ENCODE measurements at places on chromosomes 3 and 15.

GRCh38 chr15:77646104-77646694 is 13.5 kb upstream of the LINGO1 start:
- DNase-seq, result no peak

DNA sequence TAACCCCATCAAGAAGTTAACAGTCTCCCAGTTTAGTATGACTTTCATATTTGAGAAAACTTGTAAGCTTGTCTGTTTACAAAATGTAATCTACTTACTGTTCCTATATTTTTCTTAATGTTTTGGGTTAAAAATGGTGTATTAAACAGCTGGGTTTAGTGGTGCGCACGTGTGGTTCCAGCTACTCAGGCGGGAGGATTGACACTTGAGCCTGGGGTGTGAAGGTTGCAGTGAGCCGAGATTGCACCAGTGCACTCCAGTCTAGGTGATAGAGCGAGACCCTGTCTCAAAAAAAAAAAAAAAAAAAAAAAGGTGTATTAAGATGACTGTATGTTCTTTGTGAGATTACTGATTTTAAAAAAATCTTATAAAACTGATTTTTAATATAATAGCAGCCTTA is 69.3 kb downstream of the BBX start:
- no peak for DNase-seq

GRCh38 chr15:43511012-43511885 is 6.2 kb upstream of the MAP1A start:
- DNase-seq, result no peak

DNA sequence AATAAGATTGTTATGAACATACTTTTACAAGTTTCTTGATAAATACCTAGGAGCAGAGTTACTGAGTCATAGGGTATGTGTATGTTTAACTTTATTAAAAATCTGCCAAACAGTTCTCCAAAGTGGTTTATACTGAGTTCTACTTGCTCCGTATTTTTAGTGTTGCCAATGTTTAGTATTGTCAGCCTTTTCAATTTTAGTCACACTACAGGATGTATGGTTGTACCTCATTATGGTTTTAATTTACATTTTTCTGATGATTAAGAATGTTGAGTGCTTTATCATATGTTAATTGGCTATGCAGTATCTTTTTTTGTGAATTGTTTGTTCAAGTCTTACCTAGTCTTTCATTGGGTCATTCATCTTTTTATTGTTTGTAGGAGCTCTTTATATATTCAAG is 4.3 kb downstream of the TMOD3 start:
- no peak for DNase-seq

DNA sequence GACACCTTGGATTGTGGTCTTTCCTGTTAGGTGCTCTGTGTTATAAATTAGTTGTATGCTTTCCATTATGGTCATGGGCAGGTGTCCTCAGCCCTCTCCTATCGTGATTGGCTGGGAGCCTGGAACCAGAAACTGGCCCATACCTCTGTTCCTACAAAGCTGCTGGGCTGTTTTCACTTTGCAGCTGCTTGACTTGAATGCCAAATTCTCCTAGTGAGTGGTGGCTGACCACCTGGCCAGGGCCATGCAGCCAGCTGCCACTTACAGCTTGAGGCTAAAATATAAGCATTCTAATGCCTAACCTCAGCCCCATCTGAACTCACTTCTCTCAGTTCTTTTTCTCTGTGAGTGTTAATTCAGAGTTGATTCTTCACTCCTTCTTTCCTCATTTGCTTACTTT is 239.3 kb upstream of the GBE1 start:
- DNase-seq, result no peak
